SK-N-SH treated with all-trans-retinoic acid at 6 μM for 48 hours (cell line): ENCODE measurements at places on chromosomes 12 and 14.

GRCh38 chr14:68598621-68599447 lies 194.0 kb downstream of the ZFP36L1 start:
- peak; percentile 56; the same call in 2 of the 3 replicates for ATAC-seq

GRCh38 chr14:22887990-22888378 lies 5.0 kb downstream of the REM2 start:
- ATAC-seq: no peak

DNA sequence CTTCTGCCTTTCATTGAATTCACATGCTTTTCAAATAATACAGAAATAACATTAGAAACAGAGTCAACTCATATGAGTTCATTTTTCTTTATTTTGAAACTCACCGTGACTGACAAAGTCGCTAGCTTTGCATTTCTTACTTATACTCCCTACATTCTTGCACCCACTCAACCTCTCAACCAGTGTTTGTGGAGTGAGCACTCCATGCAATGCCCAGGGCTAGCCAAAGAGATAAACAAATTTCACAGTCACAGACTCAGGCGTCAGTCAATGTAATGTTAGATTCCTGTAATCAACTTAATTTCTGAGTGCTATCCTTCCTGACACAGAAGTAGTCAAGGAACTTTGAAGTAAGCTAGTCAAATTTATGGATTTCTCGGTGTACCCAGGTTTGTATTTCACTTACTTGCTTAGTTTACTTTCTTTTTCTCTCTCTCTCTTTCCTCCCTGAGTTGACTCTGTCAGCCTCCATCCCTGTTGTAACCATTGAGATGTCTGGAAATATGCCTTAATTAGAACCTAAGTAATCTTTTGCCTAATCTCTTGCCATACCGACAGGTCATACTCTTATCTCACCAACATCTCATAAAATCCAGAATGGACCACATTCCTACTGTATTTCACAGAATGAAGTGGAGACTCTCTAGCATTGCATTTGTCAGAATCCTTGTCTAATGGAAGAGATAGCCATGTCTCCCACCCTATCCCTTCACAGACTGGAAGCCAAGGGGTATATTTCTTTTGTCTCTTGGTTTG lies 413.0 kb downstream of the AEBP2 start:
- ATAC-seq: no peak

DNA sequence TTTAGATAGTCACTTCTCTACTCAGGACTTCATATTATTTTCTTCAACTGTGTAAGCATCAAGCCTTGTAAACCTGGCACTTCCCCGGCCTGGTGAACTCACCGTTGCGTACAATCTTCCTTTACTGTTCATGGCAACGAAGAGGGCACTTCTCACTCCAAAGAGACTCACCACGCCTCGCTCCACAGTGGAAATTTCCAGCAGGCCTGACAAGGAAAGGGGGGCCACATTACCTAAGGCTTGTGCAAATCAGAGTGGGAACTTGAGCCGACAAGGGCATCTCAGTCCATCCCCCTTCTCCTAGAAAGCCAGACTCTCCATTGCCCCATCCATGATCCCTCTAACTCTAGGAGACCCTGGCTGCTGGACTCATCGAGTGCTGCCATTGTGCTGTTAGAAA lies 1.6 kb downstream of the FGF6 start:
- no peak for ATAC-seq

DNA sequence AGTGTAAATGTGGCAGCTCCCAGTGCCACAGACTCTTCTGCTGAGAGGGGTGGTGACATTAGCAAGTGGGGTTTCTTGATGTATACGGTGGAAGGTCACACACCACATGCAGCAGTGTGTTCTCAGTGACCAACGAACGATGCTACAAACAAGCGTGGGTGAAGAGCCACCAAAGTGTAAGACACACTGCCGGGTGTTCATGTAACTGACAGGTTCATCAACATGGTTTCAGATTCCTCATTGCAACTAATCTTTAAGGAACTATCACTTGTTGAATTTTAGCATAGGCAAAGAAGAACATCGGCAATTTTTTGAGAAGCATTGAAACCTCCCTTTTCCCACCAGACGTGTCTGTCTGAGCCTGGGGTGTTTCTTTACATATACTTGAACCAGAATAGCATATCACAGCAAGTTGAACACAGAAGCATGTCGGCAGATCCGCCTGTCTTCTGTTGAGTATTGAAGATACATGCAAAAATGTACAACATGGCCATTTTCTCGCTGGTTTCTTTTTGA lies 58.8 kb downstream of the PPP2R5C start:
- no peak for ATAC-seq

GRCh38 chr12:60194678-60195077 lies 598.8 kb downstream of the SLC16A7 start:
- ATAC-seq: no peak

- no peak for ATAC-seq
Measured at GRCh38 chr12:121595520-121595919, 14.7 kb upstream of the KDM2B start.

DNA sequence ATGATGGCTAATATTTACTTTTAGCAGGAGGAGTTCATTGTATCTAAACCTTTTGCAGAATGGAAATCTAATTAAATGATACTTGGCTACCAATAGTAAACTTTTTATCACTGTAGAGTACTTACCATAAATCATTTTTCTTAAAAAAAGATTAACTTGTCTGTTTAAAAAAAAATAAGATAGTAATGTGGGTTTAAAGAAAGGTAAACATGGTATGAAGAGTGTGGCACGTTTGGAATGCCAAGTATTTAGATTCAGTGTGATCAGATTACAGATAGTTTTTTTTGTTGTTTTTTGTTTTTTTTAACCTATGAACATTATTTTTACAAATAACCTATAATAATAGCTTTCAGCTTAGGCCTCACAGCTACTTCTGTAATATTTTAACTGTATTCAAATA lies 25.8 kb downstream of the KTN1 start:
- ATAC-seq: peak; percentile 29; the same call in 2 of the 3 replicates

DNA sequence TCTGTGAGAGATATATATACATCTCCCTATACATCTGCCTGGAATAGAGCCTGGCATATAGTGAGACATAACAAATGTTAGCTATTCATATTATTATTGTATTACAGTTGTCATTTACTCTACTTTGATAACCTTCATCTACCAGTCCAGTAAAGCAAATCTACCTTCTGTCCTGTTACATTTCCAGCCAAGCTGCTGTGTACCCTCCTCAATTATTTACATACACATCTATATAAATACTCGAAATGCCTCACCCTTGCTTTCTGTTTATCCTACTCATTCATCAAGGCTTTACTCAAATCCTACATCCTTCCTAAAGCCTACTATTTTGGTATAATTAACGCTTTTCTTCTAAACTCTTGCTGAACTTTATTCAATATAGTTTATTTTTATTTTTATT lies 8.7 kb downstream of the ZBTB1 start:
- no peak for ATAC-seq

GRCh38 chr12:117897372-117898161 lies 71.2 kb downstream of the KSR2 start:
- ATAC-seq: no peak

DNA sequence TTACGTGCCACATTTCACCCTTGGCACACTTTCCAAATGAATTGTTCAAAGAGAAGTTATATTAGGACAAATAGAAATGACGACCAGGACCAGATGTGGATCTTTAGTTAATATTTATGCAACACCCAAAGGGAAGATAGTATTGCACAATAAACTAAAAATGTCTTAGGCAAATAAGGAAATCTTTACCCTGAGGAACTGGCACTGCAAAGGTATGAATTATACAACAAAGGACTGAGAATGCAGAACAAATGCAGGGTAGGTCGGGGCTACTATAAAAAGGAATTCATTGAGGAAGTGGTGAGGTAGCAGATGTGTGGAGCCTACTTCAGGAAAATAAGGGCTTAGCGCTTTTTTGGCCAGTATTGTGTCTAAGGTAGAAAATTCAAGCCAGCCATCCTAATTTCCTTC lies 3.9 kb upstream of the TMTC2 start:
- ATAC-seq: no peak

DNA sequence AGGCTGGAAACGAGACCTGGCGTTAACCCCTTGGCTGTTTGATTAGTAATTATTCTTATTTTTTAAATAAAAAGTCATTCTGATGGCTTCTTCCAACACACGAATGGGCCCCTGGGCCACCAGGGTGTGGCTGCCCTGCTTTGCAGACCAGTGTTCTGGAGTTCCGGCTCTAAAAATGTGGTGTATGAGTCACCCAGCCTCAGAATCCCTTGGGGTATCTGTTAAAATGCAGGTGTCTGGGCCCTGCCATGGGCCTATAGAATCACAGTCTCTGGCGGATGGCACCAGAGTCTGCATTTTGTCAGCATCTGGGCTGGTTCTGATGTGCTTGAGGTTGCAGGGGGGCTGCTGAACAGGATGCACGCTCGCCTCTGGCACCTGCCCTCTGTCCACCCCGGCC lies 2.5 kb upstream of the PSMC1 start:
- no peak for ATAC-seq

GRCh38 chr12:120092551-120093335 lies 23.8 kb downstream of the RAB35 start:
- ATAC-seq: no peak; the same call in 2 of the 3 replicates

GRCh38 chr12:52925717-52926595 lies 21.1 kb upstream of the KRT8 start:
- peak; percentile 6 for ATAC-seq

DNA sequence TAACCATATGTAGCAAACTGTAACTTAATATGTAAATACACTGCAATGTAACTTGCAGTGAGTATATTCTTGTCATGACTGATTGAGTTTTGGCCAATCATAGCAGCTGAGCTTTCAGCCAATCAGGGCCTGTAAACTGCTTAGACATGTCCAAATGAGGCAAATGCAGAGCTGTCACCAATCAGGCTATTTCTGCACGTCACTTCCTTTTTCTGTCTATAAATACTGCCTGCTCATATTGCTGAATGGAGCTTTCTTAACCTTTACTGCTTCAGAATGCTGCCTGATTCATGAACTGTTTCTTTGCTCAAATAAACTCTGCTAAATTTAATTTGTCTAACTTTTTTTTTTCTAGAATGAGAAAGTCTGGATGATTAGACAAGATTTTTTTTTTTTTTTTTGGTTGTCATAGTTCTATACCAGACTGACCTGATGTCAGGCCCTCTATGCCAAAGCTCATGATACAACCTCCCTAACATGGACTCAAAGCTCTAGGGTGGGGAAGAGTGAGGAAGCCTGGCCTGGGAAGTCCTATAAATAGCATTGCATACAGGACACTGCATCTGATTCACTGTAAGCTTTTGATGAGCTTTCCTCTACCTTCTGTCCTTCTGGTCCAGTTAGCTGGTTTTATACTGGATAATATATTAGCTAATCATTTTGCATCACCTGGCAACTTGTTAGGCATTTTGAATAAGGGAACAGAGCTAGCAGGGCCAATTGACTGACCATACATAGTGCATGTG lies 12.0 kb downstream of the MGP start:
- no peak for ATAC-seq

DNA sequence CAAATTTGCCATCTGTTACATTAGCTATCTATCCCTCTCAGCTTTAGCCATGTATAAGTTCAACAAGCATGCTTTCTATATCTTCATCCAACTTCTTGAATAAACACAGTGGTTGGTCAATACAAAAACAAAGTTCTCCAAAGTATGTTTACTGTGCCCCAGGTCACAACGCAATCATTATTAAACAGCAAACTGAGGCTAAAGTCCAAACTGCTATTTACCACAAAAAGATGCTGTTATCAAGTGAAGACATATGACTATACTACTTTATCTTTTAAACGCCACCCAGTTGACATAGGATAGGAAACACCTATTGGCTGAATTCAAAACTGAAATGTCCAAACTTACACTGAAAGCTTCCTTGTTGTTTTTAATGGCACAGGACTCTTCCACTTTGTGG lies 11.7 kb downstream of the ZCCHC8 start:
- no peak for ATAC-seq

GRCh38 chr14:60738843-60739508 lies 4.4 kb downstream of the MNAT1 start:
- no peak for ATAC-seq

- no peak for ATAC-seq
Measured at GRCh38 chr12:109735051-109735521, 21.5 kb downstream of the FAM222A start.

GRCh38 chr12:70178038-70178437 lies 65.2 kb upstream of the CNOT2 start:
- ATAC-seq: no peak

GRCh38 chr12:22321638-22322037 lies 12.9 kb downstream of the ST8SIA1 start:
- no peak for ATAC-seq

DNA sequence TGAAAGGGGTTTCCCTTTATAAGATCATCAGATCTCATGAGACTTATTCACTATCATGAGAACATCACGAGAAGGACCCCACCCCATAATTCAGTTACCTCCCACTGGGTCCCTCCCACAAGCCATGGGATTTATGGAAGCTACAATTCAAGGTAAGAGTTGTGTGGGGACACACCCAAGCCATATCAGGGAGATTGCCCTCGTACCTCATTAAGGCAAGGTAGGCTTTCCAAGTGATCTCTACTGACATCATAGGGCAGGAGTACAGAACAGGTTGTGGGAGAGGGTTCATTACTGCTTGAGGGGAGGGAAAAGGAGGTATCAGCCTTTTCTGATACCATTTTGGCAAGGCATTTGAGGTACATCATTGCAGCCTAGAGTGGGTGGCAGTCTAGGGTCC lies 524.6 kb downstream of the PRKD1 start:
- no peak for ATAC-seq

DNA sequence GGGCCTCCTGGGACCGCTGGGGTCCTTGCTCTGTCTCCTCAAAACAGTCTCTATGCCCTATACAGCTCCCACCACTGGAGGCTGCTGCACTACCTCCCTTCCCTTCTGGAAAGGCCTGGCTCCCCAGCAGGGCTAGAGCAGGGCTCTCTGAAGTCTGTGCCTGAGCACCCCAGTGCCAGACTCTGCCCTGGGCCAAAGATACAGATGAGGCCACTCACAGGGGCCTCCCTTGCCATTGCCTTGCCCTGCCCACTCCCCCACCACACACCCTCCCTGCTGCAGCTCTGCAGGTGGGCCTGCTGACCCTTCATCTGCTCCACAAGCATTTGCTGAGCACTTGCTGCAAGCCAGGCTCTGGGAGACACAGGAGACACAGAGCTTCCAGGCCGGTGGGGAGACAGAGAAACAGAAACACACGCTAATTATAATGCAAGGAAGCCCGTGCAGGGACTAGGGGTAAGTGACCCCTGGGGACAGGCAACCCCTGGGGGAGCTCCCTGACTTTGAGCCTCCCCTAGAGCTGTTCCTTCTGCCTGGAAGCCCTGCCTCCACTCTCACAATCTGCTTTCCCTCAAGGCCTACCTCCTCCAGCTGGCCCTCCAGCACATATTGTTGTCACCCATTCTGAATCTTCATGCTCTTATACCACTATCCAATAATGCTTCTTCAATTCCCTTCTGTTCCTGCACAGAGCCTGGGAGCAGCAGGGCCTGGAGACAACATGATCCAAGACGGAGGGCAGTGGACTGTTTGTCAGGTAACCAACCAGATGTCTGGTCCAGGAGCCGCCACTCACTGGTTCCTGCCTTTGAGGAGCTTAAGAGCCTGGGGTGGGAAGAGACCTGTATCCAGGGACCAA lies 32.6 kb upstream of the PNMA1 start:
- ATAC-seq: peak; percentile 59

DNA sequence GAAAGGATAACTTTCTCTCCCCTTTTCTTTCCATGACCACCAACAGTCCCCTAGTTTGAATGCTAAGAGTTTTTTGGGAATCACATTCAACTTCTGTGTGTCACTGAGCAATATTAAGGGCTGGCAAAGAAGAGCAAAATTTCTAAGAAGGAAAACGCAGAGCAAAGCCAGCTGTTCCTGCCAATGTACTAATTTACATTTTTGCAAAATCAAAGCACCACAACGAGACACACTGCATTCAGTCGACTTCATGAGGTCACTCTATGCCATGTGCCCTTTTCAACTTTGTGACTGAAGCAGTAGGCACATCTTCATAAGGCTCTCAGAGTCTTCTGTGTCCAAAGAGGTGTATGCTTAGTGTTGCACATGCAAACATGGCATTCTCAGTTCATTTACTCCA lies 66.4 kb downstream of the PTPRR start:
- ATAC-seq: no peak
